ENCODE measurements at places on chromosomes 4 and X. TPM values are rescaled to one million over a fixed set of nuclear protein-coding genes. Genes with fewer than 3 reads are reported as not detected.
A peak's percentile ranks its signal among the peaks of the same experiment; 100 is the strongest.

SH3RF1 gene
- 57.8 TPM for total RNA-seq

P2RY8 gene
- total RNA-seq = not detected

EVC gene
- total RNA-seq = 58.2 TPM

FGD1 gene
- 11.9 TPM for total RNA-seq

IL15 gene
- total RNA-seq = 2.3 TPM

DCX gene
- not detected for total RNA-seq

HPSE gene
- total RNA-seq = 2.7 TPM

SATL1 gene
- not detected for total RNA-seq

TEX13A gene
- total RNA-seq = not detected

GRCh38 chr4:153787061-153787560 is 1.8 kb downstream of the SFRP2 start:
- no peak for DNase-seq

- peak; percentile 34 for DNase-seq
Measured at GRCh38 chr4:2484993-2485392, 16.1 kb downstream of the RNF4 start.

DNA sequence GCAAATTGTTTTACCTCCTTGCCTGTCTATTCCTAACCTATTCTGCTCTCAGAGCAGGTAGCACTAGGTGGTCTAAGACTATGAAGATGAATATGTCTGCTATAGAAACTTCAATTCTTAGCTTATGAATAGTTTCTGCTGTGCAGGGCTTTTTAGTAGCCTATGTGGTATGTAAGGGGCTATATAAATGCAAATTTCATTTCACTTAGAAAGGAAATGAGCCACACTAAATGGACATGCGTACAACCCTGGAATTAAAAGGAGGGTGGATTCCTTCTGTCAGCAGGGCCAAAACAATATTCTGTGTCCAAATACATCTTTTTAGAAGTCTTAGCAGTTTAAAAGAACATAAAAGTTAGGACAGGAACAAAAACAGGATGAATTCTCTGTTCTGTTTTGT is 163.9 kb upstream of the GEMIN8 start:
- no peak for DNase-seq

GRCh38 chr4:78766650-78767049 is 9.5 kb upstream of the BMP2K start:
- no peak for DNase-seq

- DNase-seq = peak; percentile 46
Measured at GRCh38 chrX:148811236-148811635, 310.8 kb downstream of the AFF2 start.

- no peak for DNase-seq
Measured at GRCh38 chr4:184421533-184422155, 52.7 kb downstream of the IRF2 start.

- DNase-seq = no peak
Measured at GRCh38 chr4:90030953-90031352, 96.2 kb upstream of the CCSER1 start.

GRCh38 chr4:130110189-130110588 is 1014.2 kb downstream of the C4orf33 start:
- DNase-seq = no peak

GRCh38 chrX:85109235-85109634 is 105.6 kb downstream of the APOOL start:
- no peak for DNase-seq

- DNase-seq = peak; percentile 18
Measured at GRCh38 chr4:116361790-116362189, 723.6 kb downstream of the TRAM1L1 start.

DNA sequence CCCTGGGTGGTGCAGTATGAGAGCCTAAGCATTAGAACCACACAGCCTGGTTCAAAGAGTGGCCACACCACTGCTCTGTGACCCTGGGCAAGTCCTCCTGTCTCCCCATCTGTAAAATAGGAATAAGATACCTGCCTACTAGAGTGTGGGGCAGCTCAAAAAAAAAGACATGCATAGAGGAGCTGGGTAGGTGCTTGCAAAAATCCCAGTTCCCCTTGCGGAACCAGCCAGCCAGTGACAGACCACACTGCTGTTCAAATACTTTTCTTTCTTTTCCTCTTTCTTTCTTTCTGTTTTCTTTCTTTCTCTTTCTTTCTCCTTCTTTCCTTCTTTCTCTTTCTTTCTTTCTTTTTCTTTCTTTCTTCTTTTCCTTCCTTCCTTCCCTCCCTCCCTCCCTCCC is 63.0 kb upstream of the TRIM2 start:
- DNase-seq = no peak

GRCh38 chr4:123050018-123050417 is 127.6 kb upstream of the NUDT6 start:
- no peak for DNase-seq

- peak; percentile 65 for DNase-seq
Measured at GRCh38 chr4:101753721-101754120, 36.8 kb upstream of the BANK1 start.

DNA sequence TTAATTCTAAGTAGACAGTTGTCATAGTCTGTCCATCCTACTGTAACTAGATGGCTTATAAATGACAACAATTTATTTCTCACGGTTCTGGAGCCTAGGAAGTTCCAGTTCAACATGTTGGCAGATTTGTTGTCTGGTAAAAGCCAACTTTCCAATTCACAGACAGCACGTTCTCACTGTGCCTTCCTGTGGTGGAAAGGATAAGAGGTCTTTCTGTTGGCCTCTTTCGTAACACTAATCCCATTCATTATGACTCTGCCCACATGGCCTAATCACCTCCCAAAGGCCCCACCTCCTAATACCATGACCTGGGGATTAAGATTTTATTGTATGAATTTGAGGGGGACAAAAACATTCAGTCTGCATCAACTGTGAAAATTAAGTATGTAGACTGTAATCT is 83.2 kb downstream of the GALNTL6 start:
- no peak for DNase-seq

GRCh38 chrX:54043056-54043455 is 1.2 kb downstream of the PHF8 start:
- no peak for DNase-seq

DNA sequence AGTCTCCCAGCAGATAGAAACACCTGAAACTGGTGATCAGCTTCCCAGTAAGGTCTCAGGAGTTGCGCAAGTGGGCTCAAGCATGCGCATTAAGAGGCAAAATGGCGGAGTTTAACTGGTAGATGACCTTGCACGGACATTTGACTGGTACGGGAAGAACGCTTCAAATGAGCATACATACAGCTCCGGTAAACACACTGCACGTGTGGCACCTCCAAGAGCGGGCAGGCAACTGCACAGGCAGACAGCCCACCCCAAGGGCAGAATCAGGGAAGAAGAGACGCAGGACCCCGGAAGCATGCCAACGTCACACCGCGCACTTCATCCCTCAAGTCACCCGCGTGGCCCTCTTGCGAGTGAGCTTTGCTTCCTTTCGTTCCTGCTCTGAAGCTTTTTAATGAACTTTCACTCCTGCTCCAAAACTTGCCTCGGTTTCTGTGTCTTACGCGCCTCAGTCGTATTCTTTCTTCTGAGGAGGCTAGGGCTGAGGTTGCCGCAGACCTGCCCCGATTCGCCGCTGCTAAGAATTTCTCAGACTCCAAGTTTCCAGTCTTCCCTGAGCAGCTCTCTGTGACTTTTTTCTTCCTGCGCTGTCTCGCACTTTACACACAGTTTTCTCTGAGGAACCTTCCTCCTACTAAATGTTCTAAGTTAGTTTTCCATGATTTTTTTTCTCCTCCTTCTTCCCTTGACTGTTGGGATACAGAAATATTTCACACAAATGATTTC is 180.7 kb upstream of the ZFP42 start:
- peak; percentile 5 for DNase-seq

DNA sequence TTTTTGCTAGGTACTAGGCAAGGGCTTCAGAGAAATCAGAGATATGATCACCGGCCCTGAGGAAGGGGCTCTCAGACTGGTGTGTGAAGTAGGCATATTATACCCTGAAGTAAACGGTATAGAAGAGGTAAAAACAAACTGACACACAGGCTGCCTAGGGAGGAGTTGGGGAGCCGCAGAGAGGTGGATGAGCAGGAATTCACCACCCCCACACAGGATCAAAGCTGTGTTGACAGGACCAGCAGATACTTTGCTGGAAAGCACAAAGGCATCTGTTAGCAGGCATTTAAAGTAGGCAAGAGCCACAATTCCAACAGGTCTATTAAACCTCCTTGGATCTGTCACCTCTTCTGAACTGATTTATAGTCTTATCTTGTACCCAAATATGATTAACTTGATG is 71.8 kb upstream of the GPR34 start:
- DNase-seq = no peak

DNA sequence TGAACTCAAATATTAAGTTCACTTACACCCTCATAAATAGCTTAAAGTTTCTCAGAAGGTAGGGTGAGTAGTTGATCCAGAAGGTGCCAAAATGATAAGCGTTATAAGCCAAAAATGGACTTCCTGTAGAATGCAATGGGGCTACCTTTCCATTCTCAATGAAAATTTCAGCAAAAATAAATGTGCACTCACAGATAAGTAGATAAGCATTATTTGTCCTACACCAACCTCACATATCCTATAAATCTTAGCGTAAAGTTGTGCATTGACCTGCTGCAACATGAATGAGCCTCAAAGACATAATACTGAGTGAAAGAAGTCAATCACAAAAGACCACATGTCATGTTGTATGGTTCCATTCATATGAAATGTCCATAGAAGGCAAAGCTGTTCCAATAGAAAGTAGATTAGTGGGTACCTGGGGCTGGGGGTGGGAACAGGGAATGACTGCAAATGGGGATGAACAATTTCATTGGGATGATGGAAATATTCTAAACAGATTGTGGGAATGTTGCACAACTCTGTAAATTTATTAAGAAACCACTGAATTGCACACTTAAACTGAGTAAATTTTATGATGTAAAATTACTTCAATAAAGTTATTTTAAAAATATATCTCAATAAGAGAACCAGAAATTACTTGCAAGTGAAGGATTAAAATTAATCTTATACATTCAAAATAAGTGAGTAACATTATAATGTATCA is 100.9 kb downstream of the AMELX start:
- DNase-seq = no peak

- DNase-seq = no peak
Measured at GRCh38 chrX:84219551-84219950, 31.6 kb upstream of the RPS6KA6 start.

DNA sequence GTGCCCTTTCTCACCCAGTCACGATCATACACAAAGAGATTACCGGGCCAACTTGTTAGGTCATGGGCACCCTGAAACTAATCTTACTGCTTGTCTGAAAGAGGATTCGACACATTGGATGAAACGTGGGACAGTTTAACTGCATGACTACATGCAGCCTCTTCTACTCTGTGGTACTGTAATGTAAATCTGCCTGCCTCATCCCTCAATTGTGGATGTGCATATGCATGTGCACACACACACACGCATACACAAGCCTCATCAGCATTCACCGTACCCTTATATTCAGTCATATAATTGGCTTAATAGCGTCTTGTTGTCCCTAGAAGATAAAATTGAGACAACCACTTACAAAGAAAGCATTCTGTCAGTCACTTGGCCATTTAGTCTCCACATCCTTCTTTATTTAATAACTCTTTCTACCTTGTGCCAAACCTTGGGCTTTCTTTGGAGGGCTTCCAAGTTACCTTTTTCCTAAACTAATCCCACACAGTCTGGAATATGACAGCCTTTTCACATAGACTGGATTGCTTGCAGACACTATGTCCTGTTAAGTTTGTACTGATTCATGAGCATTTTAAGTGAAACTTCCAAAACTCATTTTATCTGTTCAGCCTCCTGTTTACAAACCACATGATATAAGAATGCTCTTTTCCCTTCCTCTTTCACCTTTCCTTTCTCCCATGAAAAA is 132.9 kb downstream of the AFF2 start:
- DNase-seq = no peak

DNA sequence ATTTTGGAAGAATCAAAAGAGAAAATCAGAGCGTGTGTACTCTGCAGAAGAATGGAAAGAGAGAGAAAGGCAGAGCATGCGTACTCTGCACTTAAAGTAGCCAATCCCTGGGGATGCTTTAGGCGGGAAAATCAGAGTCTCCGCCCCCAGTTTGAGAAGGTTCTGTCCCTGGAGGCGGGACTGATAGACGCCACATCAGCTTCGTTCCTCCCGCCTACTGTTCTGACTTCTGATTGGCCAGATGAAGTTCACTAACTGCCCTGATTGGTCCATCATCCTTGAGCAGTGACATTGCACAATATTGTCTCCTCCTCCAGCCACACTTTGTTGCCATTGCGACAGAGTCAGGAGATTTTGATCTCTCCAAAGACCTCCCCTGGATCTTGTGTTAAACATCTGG is 23.8 kb downstream of the SSX1 start:
- no peak for DNase-seq

- DNase-seq = no peak
Measured at GRCh38 chr4:4667622-4668081, 125.8 kb upstream of the STX18 start.
